ENCODE measurements at places on chromosomes 2 and 18.

GRCh38 chr2:102186791-102187495 lies at the start of gene IL1RL2:
IL1RL2 (plus strand) TSS chr2:102187023; CDS start chr2:102187868, 845 bp downstream.
- no peak within 1 kb of the TSS for H3K27ac ChIP-seq
- H3K36me3 ChIP-seq = no peaks in the 10 kb centered on the region
- no peaks in the 10 kb centered on the region for H3K27me3 ChIP-seq
- H3K4me1 ChIP-seq = no peaks in the 10 kb centered on the region
- DNase-seq = no peak

- no peaks in the 10 kb centered on the region for H3K27me3 ChIP-seq
- no peaks in the 10 kb centered on the region for H3K4me1 ChIP-seq
- no peak overlapping the region for H3K4me3 ChIP-seq
- no peak overlapping the region for H3K27ac ChIP-seq
- DNase-seq = no peak
Observed at GRCh38 chr2:194946826-194947225, 710.2 kb upstream of the SLC39A10 start.

DNA sequence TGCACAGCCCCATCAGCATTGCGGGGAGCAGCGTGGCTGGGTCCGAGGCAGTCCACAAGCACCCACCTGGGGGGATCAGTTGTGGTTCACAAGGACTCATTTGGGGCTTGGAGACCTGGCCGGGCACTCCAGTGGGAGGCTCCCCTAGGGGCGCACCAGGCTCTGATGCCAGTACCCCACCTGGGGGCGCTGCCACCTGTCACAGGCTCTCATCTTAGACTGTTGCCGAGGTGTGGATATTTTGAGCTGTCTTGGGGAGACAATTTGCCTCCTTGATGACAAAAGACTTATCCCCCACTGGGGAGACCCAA lies 3.0 kb downstream of the ADRA2B start:
- no peaks in the 10 kb centered on the region for H3K36me3 ChIP-seq
- no peak overlapping the region for H3K4me3 ChIP-seq
- DNase-seq = no peak
- peaks cover 10% of the 10 kb centered on the region for H3K4me1 ChIP-seq

GRCh38 chr2:15081356-15081755 lies 448.8 kb downstream of the LRATD1 start:
- no peak overlapping the region for H3K4me3 ChIP-seq
- no peaks in the 10 kb centered on the region for H3K4me1 ChIP-seq
- DNase-seq = no peak
- H3K36me3 ChIP-seq = no peaks in the 10 kb centered on the region

DNA sequence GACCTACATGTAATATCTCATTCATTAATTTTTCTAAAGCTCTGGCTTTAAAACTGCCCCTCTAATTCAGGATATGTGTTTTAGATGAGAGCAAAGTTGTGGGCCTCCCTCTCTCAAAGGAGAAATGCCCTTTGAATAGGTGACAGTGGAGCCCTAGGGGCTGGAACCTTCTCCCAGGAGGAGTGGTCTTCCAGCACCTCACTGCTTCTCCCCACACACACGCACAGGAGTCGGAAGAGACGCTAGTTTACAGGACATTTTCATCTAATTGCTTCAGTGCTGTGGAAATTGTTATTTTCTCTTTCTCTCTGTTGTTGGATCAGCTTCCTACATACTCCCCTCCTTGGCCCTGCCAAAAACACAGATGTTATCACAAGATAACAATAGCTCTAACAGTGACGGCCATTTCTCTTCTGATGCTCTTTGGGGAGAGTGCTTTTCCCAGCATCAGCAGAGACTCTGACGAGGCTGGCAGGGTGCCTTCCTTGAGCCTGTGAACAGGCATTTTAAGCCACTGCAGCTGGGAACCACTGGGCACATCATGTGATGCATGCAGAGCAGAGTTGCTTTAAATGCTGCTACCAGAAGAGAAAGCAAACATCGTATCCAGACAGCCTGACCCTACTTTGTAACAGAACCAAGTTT lies 209.4 kb upstream of the SP5 start:
- DNase-seq = no peak
- H3K27me3 ChIP-seq = no peaks in the 10 kb centered on the region
- H3K27ac ChIP-seq = no peak overlapping the region
- no peaks in the 10 kb centered on the region for H3K4me1 ChIP-seq
- no peaks in the 10 kb centered on the region for H3K36me3 ChIP-seq

- H3K27ac ChIP-seq = no peak overlapping the region
- H3K4me3 ChIP-seq = no peak overlapping the region
- DNase-seq = no peak
- H3K27me3 ChIP-seq = no peaks in the 10 kb centered on the region
- no peaks in the 10 kb centered on the region for H3K4me1 ChIP-seq
- H3K36me3 ChIP-seq = no peaks in the 10 kb centered on the region
Observed at GRCh38 chr2:158498043-158498748, 41.4 kb downstream of the PKP4 start.

- H3K4me1 ChIP-seq = no peaks in the 10 kb centered on the region
- no peak overlapping the region for H3K27ac ChIP-seq
- H3K4me3 ChIP-seq = no peak overlapping the region
- H3K36me3 ChIP-seq = no peaks in the 10 kb centered on the region
- no peak for DNase-seq
Observed at GRCh38 chr2:15842758-15843666, 97.3 kb upstream of the MYCN start.

DNA sequence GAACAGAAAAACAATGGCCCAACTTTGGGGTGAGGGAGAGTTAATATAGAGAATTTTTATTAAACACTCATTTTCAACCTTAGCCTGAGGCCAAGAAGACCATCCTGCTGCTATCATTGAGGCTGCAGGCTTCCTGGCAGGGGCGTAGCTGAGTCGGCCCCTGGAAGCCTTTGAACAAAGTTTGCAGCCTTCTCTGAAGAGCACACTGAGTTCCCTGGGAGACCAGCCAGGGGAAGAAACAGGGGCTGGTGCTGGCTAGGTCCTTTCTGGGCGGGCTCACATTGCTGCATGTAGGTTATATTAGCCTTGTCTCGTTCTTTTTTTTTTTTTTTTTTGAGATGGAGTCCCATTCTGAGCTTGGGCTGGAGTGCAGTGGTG lies 126.8 kb upstream of the HS6ST1 start:
- no peaks in the 10 kb centered on the region for H3K4me1 ChIP-seq
- no peak overlapping the region for H3K27ac ChIP-seq
- H3K36me3 ChIP-seq = no peaks in the 10 kb centered on the region
- H3K4me3 ChIP-seq = no peak overlapping the region

DNA sequence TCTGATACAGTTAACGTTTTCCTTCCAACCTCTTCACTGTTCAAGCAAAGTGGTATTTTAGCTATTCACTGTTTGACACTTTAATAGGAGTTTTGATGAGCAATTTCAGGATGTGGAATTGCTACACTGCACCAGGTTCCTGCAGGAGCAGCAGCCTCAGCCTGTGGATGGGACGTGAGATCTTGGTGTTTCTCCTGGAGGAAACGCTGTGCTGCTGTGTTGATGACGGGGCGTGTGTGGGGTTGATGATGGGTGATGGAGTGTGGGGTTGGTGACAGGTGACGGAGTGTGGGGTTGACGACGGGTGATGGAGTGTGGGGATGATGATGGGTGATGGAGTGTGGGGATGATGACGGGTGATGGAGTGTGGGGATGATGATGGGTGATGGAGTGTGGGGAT lies 98.9 kb downstream of the RTP5 start:
- H3K36me3 ChIP-seq = peaks cover 3% of the 10 kb centered on the region
- no peak overlapping the region for H3K27ac ChIP-seq
- no peak for DNase-seq
- no peak overlapping the region for H3K4me3 ChIP-seq
- no peaks in the 10 kb centered on the region for H3K27me3 ChIP-seq

DNA sequence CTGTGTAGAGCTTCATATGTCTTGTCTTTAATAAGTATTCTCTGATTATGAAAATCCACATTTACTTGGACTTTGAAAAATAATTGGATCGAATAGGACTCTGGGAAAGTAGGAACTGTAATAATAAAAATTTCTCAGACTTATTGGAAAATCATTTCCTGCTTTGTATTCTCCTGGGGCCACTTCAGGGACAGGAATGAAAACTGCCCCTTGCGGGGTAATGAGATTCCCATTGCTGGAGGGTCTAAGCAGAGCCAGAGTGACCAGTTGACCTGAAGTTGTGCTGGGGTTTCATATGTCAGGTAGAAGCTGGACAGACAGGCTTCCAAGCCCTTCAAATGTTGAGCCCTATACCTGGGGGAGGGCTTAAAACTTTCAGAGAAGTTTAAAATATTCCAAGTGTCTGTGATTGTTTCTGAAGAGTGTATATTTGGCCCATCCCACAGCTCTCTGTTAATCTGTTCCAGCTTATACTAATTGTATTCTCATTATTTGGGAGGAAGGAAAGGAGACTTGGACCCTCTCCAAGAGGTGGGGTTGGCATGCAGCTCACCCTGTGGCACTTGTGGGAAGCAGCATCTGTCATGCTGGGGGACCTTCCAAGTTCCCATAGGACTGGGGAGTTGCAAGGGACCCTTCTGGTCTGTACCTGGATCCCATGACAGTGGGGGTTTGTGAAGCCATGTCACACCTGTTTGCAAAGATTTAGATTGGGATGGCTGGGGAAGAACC lies 268.7 kb upstream of the ATP5MC3 start:
- no peaks in the 10 kb centered on the region for H3K27me3 ChIP-seq
- H3K36me3 ChIP-seq = no peaks in the 10 kb centered on the region
- no peak overlapping the region for H3K27ac ChIP-seq
- H3K4me3 ChIP-seq = no peak overlapping the region
- DNase-seq = no peak

- H3K4me1 ChIP-seq = no peaks in the 10 kb centered on the region
- no peak for DNase-seq
- H3K27me3 ChIP-seq = no peaks in the 10 kb centered on the region
- no peak overlapping the region for H3K4me3 ChIP-seq
- no peaks in the 10 kb centered on the region for H3K36me3 ChIP-seq
- no peak overlapping the region for H3K27ac ChIP-seq
Observed at GRCh38 chr2:157176602-157177001, 80.9 kb upstream of the GALNT5 start.

DNA sequence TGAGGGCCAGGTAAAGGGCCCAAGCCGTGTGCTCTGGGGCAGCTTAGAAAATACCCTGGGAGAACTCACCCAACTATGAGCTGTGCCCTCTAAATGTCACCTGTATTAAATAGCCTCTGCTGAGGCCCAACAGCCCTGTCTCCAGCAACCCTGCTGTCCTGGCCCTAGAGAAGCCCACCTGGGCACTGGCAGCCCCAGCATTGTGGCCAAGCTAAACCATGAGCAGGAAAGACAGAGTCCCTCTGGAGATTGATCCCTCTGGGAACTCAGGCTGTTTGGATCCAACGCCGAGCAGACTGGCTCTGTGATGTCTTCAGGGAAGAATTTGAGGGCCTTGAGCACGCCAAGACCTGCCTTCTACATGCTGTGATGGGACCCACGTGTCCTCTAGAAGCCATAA lies 126.5 kb downstream of the TTC32 start:
- H3K27ac ChIP-seq = no peak overlapping the region
- no peak overlapping the region for H3K4me3 ChIP-seq
- no peaks in the 10 kb centered on the region for H3K27me3 ChIP-seq
- H3K4me1 ChIP-seq = no peaks in the 10 kb centered on the region
- H3K36me3 ChIP-seq = no peaks in the 10 kb centered on the region

GRCh38 chr18:35862119-35862640 lies 110.3 kb upstream of the RMP24 start:
- H3K4me1 ChIP-seq = no peaks in the 10 kb centered on the region
- H3K36me3 ChIP-seq = no peaks in the 10 kb centered on the region
- H3K4me3 ChIP-seq = no peak overlapping the region

DNA sequence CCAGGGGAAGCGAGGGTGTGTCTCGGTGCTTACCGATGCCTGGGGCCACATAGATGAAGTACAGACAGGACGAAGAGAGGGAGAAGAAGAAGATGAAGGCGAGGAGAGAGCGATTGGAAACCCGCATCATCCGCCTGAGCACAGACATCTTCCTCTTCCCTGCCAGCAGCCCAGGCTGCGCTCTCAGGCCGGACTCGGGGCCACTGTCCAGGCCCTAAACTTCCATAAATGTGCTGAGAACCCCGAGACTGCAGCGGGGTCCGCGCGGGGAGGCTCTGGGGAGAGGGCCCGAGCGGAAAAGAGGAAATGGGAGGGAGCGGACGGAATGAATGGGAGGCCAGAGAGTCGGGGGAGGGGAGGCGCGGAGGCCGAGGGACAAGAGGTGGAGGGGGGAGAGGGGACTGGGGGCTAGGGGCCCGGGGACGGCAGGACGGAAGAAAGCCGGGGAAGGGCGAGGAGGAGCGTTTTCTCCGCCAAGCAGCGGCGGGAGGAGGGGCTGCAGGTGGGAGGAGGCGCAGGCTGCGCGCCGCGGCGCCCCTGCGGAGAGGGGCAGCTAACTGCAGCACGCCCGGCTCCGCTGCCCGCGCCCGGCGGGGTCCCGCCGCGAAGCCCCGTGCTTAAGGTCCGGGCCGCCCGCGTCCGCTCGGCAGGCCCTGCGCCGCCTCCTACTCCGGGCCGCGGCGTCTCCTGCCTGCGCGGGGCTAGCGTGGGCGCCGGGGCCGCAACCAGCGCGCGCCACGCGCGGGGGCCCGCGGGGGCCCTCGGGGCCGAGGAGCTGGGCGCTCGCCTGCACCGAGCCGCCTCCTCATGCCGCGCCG lies at the start of gene B4GALT6:
B4GALT6 (minus strand) TSS at position 303 of the 818 bp plus-strand sequence; CDS start at position 148, 155 bp downstream.
- no peaks in the 10 kb centered on the region for H3K36me3 ChIP-seq
- DNase-seq = no peak
- peaks cover 3% of the 10 kb centered on the region for H3K27me3 ChIP-seq
- H3K4me1 ChIP-seq = peaks cover 3% of the 10 kb centered on the region
- H3K4me3 ChIP-seq = peak within 1 kb of the TSS; percentile 41
- no peak within 1 kb of the TSS for H3K27ac ChIP-seq

- no peaks in the 10 kb centered on the region for H3K36me3 ChIP-seq
- H3K4me3 ChIP-seq = no peak overlapping the region
- H3K27me3 ChIP-seq = no peaks in the 10 kb centered on the region
- H3K4me1 ChIP-seq = no peaks in the 10 kb centered on the region
- no peak overlapping the region for H3K27ac ChIP-seq
Observed at GRCh38 chr2:8153258-8153718, 528.6 kb upstream of the ID2 start.

GRCh38 chr2:32450851-32451250 lies 94.0 kb downstream of the BIRC6 start:
- H3K27me3 ChIP-seq = no peaks in the 10 kb centered on the region
- peaks cover 21% of the 10 kb centered on the region for H3K36me3 ChIP-seq
- no peaks in the 10 kb centered on the region for H3K4me1 ChIP-seq
- no peak overlapping the region for H3K27ac ChIP-seq
- H3K4me3 ChIP-seq = no peak overlapping the region

- no peaks in the 10 kb centered on the region for H3K4me1 ChIP-seq
- H3K27me3 ChIP-seq = no peaks in the 10 kb centered on the region
- H3K36me3 ChIP-seq = no peaks in the 10 kb centered on the region
- no peak overlapping the region for H3K4me3 ChIP-seq
Observed at GRCh38 chr2:159140070-159140769, 146.3 kb downstream of the WDSUB1 start.

DNA sequence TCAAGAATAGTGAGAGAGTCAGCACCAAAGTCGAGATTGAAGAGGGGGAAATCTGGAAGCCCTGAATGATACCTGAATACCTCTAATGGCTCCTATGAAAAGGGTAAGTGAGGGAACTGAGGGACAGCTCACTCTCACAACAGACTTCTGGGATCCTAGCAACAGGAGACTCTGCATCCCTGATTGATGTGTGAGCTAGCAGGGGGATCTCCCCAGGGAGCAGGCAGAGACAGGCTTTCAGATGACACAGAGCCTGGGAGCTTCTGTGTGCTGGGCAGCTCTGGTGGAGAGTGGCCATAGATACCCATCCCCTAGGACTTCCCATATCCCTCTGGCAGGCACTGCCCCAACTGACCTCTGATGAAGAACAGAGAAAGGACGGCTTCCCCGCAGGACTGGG lies 206.2 kb downstream of the EXOC6B start:
- H3K4me3 ChIP-seq = no peak overlapping the region
- no peaks in the 10 kb centered on the region for H3K4me1 ChIP-seq
- no peak for DNase-seq
- no peaks in the 10 kb centered on the region for H3K27me3 ChIP-seq
- H3K36me3 ChIP-seq = no peaks in the 10 kb centered on the region

All from effector memory CD4-positive, alpha-beta T cell (primary cell).